Right ventricle myocardium inferior (tissue), 1 donor: ENCODE measurements at places on chromosomes 16 and 17. TPM values are rescaled to one million over a fixed set of nuclear protein-coding genes. Genes with fewer than 3 reads are reported as not detected.

DNA sequence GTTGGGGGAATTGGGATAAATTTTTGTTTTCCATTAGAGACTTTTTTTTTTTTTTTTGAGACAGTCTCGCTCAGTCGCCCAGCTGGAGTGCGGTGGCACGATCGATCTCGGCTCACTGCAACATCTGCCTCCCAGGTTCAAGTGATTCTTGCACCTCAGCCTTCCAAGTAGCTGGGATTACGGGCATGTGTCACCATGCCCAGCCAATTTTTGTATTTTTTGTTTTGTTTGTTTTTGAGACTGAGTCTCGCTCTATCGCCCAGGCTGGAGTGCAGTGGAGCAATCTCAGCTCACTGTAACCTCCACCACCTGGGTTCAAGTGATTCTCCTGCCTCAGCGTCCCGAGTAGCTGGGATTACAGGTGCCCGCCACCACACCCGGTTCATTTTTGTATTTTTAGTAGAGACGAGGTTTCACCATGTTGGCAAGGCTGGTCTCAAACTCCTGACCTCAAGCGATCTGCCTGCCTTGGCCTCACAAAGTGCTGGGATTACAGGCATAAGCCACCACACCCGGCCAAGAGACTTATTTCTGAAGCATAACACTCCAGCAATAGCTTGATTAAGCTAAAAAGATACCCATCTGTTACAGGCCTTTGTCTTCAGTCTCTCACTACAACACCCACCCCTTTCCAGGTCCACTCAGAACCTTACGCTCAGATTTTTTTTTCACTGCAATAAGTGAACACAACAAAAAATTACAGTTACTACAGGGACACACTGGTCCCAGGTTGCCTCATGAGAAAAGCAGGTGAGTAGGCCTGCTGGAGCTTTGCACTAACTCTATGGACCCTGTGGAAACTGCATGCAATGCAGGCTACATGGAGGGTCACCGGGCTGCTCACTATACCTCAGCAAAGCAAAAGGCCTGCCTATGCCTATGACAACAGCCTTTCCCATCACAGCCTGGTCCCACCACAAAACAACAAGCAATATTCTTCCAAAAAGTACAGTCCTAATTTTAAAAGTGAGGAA is 34.6 kb downstream of the KANSL1 start:
- DNase-seq = no peak

Gene MAPK8IP3
- total RNA-seq = 66.4 TPM

- no peak for DNase-seq
These were observed 27.0 kb downstream of the CDIP1 start for GRCh38 chr16:4511441-4512082.

GRCh38 chr16:79601092-79601930 is 774 bp upstream of the MAF start:
- peak; percentile 78 for DNase-seq

- no peak for DNase-seq
These were observed 76.0 kb downstream of the CHD9NB start for GRCh38 chr16:52976539-52977167.

Gene KRTAP3-1
- total RNA-seq = not detected

Gene AARS1
- total RNA-seq = 61.7 TPM

Gene TMED6
- not detected for total RNA-seq

Gene CETP
- 0.32 TPM for total RNA-seq

- DNase-seq = peak; percentile 74
These were observed at the start of gene NME4 for GRCh38 chr16:397135-397661. TSS of gene NME4 (plus strand) at chr16:397199. CDS start at chr16:397223, 24 bp downstream.

GRCh38 chr17:49456183-49456965 is 38.7 kb upstream of the NGFR start:
- no peak for DNase-seq

- no peak for DNase-seq
These were observed 5.2 kb downstream of the HSD17B2 start for GRCh38 chr16:82040296-82040695.

Gene ZFHX3
- total RNA-seq = 8.4 TPM

Gene TMEM170A
- total RNA-seq = 9.6 TPM

DNA sequence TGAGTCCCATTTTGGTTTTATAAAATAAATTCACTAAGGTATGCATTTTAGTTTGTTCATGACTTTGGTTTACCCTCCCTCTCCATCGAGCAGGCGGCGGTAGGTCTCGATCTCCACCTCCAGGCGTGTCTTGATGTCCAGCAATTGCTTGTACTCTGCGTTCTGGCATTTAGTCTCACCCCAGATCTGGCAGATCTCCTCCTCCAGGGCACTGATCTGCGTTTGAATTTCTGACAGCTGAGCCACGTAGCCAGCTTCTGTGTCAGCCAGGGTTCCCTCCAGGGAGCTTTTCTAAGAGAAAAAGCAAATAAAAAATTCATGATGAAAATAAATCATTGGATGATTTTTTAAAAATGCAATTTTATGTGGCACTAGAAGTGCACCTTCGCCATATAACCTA is 4.2 kb downstream of the KRT24 start:
- no peak for DNase-seq

- no peak for DNase-seq
These were observed 19.2 kb downstream of the MXRA7 start for GRCh38 chr17:76691379-76692191.

Gene CTRB1
- total RNA-seq = not detected

DNA sequence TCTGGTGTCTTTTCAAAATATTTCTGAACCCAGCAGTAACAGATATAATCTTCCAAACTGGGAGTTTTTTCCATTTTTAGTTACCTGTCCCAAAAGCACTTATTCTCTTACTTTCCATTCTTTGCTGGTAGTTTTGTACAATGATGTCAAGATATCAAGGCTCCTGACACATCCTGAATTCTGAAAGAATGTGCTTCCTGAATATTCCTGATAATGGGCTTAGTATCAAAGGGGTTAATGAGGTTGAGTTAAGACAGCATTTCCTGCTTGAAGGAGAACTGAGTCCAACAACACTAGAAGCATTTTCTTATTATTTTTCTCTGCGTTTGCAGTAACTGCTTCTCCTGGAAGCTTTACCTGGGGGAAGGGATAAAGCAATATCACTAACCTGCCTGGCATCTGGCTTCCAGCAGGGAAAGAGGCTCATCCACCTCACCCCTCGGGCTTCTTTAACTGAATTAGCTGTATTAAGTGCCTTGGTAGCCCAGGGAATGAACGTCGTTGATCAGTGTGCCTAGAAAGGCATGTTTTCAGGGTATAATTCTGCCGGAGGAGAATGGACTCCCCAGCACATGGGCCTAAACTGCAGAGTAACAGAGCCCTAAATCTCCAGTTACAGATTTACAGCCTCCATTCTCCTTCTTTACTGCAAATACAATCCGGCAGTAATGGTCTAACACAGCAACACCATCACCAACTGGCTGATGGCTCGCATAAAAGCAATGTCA is 134.4 kb downstream of the SNX11 start:
- no peak for DNase-seq

Gene SLFN14
- not detected for total RNA-seq

GRCh38 chr16:62717026-62717425 is 680.8 kb upstream of the CDH8 start:
- no peak for DNase-seq

- no peak for DNase-seq
These were observed 181.8 kb upstream of the AXIN2 start for GRCh38 chr17:65743308-65743655.

Gene ARRB2
- 28.3 TPM for total RNA-seq

DNA sequence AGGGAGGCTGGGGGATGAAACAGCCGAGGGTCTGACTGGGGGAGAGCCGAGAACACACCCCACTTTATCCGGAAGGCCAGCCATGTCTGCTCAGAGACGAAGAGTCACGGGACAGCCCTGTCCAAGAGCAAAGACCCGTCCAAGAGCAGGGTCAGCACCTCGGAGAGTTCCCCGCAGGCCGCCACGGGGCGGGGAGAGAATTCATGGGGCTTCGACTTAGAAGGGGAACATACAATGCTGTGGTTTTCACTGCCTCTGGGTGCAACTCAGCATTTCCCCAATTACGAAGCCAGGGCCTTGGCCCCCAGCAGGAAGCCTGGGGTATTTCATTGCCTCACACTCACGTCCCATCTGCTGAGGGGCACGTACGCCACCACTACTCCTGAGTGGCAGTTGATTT is 59.3 kb downstream of the JPH3 start:
- no peak for DNase-seq

Gene RNF43
- 4.4 TPM for total RNA-seq

- DNase-seq = no peak
These were observed 19.5 kb upstream of the CPHXL start for GRCh38 chr16:75745823-75746222.

GRCh38 chr16:11004351-11004750 is 60.0 kb downstream of the CLEC16A start:
- DNase-seq = no peak

Gene ZP2
- not detected for total RNA-seq

- DNase-seq = peak; percentile 95
These were observed 578 bp downstream of the CCDC102A start for GRCh38 chr16:57535680-57536305.

Gene MRTFB
- total RNA-seq = 23.8 TPM

GRCh38 chr17:19546289-19547065 is 12.8 kb downstream of the SLC47A1 start:
- no peak for DNase-seq

Gene CBFA2T3
- total RNA-seq = 11.1 TPM

- no peak for DNase-seq
These were observed 8.3 kb downstream of the TUBB3 start for GRCh38 chr16:89931305-89931896.

GRCh38 chr16:69482410-69482991 is 58.1 kb downstream of the CYB5B start:
- peak; percentile 77 for DNase-seq

DNA sequence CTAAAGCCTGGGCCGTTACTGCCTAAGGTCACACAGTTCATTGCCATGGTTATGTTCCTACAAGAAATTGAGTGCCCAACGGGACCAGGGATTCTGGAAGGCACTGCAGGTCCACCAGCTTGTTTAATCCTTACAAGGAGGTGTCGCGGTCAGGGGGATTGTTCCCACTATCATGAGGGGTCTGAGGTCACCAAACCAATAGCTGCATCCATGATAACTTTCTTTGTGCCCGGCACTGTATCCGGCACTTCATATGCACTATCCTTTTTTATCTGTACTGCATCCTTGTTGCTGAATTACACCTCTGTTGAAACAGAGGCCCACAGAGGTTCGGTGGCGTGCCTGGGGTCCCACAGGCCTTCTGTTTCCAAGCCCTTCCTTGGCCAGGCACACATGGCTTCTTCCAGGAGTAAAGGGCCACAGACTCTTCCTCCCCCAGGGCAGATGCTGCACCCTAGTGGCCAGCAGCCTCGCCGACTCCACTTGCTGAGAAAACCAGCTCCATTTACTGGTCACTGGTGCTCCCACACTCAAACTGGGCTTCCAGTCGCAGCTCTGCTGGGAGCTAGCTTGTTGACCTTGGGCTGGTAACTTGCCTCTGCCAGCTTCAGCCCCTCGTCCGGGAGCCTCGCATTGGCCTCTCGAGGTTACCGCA is 82.0 kb upstream of the PLCG2 start:
- DNase-seq = no peak

- DNase-seq = no peak
These were observed 271.1 kb upstream of the ASIC2 start for GRCh38 chr17:33564146-33564545.

DNA sequence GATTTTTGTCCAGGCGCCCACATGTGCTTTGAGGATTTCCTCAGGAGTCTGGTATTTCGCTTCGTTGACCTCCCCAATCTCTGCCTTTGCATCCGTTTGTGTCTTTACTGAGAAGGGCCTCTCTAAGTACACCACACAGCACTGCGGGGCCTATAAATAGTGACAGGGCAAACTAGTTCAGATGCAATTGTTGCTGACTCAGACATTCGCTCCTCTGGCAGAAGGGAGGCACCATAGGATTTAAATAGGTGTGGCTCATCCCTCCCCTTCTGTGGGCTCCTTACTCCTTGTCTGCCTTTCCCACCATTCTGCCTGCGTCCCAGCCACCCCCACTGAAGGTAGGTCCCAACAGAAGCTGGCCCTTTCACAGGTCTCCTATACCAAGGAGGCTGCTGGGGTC is 192.3 kb downstream of the SHISA9 start:
- no peak for DNase-seq

Gene CHTF8
- total RNA-seq = 58.3 TPM

DNA sequence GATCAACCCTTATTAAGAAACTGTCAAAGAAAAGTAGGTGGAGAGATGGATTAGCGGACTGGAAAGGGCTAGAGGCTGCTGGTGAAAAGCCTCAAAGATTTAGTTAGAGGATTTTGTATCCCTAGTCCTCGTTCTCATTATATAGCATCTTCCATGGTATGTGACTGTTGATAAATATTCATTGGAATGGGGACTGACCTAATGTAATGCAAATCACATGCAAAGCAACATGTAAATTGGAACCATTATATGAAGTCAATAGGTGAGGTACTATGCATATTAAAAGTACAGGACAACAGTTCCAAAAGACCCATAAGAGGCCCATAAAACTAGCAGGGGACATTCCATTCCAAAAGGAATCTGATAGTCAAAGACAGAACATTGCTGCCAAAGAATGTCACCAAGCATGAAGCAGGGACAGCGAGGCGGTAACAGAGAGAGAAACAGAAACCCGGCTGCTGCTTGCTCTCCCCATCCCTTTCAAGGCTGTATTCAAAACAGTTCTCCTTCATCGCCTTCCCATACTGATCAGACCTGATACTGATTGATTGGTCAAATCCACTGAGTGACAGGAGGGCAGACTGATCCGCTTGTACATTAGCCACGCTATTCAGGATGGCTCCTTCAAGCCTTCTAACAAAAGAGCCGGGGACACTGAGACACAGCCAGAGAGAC is 44.5 kb downstream of the SOX9 start:
- DNase-seq = no peak

DNA sequence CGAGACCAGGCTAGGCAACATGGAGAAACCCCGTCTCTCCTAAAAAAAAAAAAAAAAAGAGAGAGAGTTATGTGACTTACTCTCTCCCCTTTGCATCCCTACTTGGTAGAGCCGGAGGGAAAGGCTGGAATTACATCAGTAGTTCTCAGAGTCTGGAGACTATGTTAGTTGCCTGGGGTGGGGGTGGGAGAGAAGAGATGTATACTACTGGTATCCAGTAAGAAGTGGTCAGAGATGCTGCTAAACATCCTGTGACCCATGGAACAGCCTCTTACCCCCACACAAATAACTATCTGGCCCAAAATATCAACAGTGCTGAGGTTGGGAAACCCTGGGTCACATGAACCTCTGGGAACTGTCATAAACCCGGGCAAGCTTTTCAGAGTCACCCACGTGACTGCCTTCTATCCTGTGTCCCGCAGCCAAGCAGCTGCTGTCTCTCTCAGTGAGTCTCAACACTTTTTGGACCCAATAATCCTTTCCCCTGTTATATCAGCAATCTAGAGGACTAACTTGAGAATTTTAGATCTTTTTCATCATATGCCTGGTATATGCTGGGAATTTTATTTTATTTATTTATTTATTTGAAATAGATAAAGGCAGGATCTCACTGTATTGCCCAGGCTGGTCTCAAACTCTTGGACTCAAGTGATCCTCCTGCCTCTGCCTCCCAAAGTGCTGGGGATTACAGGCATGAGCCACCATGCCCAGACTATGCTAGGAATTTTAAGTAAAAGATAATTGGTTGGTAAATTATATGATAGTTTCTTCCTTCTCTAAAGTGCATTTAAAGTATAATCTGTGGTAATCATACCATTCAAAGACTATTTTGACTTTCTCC is 8.7 kb downstream of the EIF1 start:
- DNase-seq = peak; percentile 81
